MM.1S (cell line): ENCODE measurements at places on chromosomes 12 and 14.
A peak's percentile ranks its signal among the peaks of the same experiment; 100 is the strongest.

DNA sequence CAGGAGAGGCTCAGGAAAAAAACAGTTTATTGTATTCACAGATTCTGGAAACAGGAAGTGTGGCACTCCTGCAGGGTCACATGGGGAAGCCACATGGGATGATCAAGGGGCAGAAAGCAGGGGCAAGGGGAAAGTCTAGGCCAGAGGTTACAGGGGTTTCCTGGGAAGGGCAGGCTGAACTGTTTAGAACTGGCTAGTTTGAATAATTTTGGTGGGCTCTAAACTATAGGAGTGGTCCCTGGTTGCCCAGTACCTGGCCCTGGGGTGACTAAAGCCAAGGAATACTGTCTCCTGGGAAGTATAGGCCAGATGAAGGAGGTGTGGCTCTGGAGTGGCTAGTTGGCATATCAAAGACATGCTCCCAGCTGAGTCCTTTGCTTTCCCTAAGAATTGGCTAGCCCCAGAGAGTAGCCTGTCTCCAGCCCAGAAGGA, 169.2 kb downstream of the SLC41A2 start:
- H3K27ac ChIP-seq, result no peak overlapping the region
- no peaks in the 10 kb centered on the region for H3K27me3 ChIP-seq
- H3K4me1 ChIP-seq, result no peaks in the 10 kb centered on the region
- DNase-seq, result no peak
- H3K4me3 ChIP-seq, result no peak overlapping the region

DNA sequence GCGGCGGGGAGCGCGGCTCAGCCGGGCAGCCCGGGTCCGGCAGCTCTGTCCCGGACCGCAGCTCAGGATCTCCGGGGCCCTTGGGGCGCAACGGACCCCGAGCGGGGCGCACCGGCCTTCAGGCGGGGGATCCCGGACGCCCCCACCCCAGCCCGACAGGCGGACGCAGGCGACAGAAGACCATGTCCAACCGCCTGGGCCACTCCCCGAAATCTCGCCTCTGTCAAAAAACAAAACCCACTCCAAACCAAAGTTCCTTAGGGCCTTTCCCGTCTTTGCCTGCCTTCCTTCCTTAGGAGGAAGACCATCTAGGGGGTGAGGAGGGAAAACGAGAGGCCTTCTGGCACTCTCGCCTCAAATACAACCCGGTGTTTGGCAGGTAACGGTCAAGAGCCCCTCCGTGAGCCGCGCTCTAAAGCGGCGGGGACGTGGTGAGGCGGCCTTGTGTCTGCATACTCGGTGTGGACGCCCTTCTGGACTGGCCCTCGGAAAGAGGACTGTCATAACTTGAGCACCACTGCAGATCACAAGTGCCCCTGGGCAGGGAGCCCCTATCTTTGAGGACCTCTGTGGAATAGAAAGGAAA, 604 bp downstream of the HCFC2 start:
- H3K4me1 ChIP-seq, result peaks cover 15% of the 10 kb centered on the region
- no peaks in the 10 kb centered on the region for H3K27me3 ChIP-seq
- peak overlapping the region; percentile 84 for H3K4me3 ChIP-seq
- H3K36me3 ChIP-seq, result no peaks in the 10 kb centered on the region

DNA sequence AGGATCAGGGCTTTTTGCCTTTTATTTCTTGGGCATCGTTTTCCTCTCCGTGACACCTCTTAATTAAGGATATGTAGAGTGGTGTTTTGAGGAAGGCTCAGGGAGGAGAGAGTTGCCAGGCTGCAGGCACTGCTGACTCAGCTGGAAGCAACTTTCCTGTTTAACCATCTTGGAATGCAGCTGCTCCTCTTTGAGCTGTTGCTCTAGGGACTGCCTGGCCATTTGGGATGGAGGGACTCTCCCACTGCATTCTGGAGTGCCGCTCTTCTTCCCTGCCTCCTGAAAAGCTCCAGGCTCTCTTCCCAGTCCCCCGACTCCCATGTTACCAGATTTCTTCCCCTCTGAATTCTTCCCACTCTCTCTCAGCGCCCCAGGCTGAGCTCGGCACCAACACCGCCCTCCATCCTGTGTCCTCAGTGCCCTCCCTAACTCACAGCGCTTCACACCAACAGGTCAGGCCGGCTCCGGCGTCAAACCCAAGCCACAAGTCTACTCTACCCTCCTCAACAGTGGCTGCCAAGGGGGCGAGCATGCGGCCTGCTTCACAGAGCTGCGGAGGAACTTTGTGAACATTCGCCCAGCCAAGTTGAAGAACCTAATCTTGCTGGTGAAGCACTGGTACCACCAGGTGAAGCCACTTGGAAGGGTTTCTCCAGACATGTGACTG, 5.9 kb downstream of the OAS3 start:
- no peaks in the 10 kb centered on the region for H3K36me3 ChIP-seq
- 0 out of 2 replicates have a peak, but pooled peaks cover 4% of the 10 kb centered on the region for H3K4me1 ChIP-seq
- DNase-seq, result no peak

DNA sequence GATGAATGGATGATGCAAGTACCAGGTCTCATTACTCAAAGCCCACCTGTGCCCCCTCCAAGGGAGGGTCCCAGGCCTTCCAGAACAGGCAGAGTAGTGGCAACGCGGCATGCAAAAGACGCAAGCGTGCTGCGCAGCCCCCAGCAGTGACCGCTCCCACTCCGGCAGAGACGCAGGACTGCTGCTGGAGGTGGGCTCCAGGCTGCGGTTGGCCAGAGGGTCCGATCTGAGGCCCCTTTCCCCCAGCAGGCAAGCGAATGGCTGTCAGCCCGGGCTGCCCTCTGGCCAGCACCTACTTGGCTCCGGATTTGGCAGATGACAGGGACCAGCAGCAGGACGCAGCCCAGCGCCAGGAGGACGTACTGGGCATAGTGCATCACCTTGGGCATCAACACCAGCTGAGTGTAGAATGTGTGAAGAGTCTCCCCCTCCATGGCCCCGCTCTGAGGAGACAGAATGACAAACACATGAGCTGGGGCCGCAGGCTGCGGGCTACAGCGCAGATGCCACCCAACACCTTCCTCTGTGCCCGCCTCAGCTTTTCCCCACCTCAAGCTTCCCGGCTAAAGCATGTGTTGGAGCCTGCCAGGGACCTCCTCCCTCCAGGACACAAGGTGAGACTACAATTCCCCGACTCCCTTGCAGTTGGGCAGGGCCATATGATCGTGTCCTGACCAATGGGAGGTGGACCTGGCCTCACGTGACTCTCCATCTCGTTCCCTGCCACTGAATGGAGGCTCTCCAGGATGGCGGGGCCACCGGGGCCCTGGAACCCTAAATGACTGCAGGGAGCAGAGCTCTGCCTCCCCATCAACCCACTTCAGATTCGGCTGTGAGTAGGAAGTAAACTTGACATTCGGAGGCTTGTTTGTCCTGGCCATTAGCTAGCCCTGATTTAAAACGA, 77.4 kb downstream of the SCARB1 start:
- H3K36me3 ChIP-seq, result no peaks in the 10 kb centered on the region
- H3K27ac ChIP-seq, result no peak overlapping the region
- no peaks in the 10 kb centered on the region for H3K27me3 ChIP-seq

GRCh38 chr12:112961074-112961473, 17.2 kb upstream of the OAS2 start:
- H3K4me3 ChIP-seq, result no peak overlapping the region
- no peaks in the 10 kb centered on the region for H3K36me3 ChIP-seq
- DNase-seq, result no peak

GRCh38 chr14:90661866-90662265, 154.4 kb downstream of the TTC7B start:
- H3K36me3 ChIP-seq, result no peaks in the 10 kb centered on the region
- no peak overlapping the region for H3K27ac ChIP-seq
- no peaks in the 10 kb centered on the region for H3K27me3 ChIP-seq
- no peak for DNase-seq
- H3K4me3 ChIP-seq, result no peak overlapping the region

- no peak overlapping the region for H3K27ac ChIP-seq
- no peaks in the 10 kb centered on the region for H3K36me3 ChIP-seq
- no peak for DNase-seq
- H3K4me1 ChIP-seq, result no peaks in the 10 kb centered on the region
- H3K27me3 ChIP-seq, result no peaks in the 10 kb centered on the region
- H3K4me3 ChIP-seq, result no peak overlapping the region
These were observed 340.3 kb upstream of the ATP2B1 start for GRCh38 chr12:90048918-90049317.

DNA sequence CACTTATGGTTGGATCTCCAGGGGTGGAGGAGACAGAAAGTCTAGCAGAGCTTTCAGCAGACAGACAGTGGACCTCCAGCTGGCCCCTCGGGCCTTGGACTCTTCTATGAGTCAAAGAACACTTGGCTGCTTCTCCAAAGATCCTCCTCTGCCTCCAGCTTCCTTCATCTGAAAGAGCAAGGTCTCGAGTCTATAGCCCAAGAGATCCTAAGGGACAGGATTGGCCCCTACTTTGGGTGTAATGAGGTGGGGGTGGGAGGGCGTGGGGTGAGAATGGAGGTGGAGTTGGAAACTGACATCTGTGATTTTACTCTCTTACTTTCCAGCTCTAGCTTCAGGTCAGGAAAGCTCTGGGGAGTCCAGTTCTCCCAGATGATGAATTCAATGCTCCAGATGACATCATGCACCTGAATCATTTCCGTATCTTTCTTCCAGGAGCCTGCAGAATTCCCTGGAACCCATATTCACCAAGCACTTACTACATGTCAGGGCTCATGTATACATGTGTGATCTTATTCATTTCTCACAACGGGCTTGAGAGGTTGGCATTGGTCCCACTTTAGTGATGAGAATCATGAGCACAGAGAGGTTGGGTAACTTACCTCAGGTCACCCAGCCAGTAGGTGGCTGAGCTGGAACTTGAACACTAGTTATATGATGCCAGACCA, 10.2 kb upstream of the PGF start:
- no peak overlapping the region for H3K4me3 ChIP-seq
- H3K27me3 ChIP-seq, result no peaks in the 10 kb centered on the region
- no peaks in the 10 kb centered on the region for H3K4me1 ChIP-seq
- no peaks in the 10 kb centered on the region for H3K36me3 ChIP-seq
- no peak for DNase-seq

DNA sequence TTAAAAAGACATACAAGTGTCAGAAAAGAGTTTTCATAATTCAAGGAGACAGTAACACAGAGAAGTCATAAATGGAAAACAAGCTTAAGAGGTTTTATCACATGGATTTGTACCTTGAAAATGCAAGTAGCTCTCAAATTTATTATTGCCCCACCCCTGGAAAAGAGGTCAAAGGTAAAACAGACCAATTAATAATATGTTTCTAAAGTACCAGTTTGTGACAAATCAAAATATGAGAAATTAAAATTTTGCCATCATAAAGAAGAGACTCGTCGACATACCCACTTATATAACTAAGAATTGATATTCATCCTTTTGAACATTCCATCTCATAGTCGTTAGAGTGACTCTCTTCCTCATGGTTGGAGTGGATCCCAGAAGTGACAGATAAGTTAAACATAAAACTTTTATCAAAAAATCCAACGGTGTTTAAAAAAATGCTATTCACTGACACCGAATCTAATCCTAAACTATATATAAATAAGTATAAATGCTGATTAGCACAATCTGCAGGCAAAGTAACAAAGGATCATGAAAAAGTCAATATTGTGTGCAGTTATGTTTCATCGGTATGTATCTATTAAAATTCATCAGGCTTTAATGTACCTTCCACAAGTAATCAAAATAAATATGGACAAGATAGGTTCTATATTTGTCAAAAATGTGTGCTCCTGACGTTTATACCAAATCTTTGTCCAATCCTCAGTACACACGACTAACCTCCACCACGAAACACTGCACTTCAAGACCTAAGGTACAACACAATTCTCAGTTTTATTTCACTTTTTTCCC, 2.3 kb downstream of the CORO1C start:
- H3K4me1 ChIP-seq, result peaks cover 44% of the 10 kb centered on the region
- peak overlapping the region; percentile 87 for H3K4me3 ChIP-seq
- no peaks in the 10 kb centered on the region for H3K27me3 ChIP-seq
- H3K27ac ChIP-seq, result no peak overlapping the region
- no peak for DNase-seq

DNA sequence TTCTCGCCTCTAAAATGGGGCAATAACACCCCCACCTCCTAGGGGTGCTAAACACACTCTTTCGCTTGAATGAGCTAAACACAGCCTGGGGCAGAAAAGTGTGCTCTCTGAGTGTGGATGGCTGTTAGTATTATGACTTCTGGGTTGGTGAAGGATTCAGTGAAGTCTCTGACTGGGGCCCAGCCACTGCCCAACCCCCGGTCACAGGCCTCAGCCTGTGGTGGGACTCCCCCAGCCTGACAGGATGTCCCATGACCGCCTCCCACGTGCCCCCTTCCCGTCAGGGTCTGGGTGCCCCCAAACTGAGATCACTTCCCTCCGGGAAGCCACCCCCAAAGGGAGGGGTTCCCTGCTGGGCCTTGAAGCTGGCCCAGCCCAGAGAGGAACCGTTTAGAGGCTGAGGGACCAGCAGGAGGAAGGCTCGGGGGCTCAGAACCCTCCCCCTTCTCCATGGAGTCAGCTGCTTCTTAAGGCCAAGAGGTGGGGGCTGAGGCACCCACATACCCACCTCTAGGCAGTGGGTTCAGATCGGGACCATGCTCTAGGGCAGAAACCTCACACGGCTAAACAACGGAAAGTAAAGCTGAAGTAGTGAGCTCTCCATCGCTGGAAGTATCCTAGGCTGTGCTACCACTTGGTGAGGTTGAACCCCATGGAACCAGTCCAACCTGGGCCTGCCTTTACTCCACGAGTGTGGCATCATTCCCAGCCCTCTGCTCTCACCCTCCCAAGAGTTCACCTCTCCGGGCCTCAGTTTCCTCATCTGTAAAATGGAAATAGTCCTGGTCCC, 13.8 kb downstream of the DTX1 start:
- no peak overlapping the region for H3K27ac ChIP-seq
- no peaks in the 10 kb centered on the region for H3K4me1 ChIP-seq
- no peak for DNase-seq

DNA sequence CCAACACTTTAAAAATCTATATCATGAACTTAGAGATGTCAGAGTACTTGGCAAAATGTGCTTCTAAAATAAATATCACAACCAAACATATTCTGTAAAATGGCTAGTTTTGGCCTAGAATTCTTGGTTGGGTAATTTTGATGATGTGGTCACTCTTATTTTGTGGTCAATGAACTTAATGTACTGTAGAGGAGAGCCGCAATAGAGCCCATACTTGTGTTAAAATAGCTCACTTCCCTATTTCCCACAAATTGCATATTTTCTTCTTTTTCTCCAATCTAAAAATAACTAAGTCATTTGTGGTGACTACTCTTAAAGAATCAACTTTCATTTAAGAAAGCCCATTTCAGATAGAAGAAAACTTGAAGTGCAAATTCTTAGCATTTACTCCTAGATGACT, 619.4 kb downstream of the CCER1 start:
- no peaks in the 10 kb centered on the region for H3K36me3 ChIP-seq
- no peak for DNase-seq
- no peaks in the 10 kb centered on the region for H3K27me3 ChIP-seq
- no peak overlapping the region for H3K27ac ChIP-seq
- H3K4me1 ChIP-seq, result no peaks in the 10 kb centered on the region

- H3K4me3 ChIP-seq, result peak overlapping the region; percentile 46; the same call in 1 of the 2 replicates
- H3K27me3 ChIP-seq, result 0 out of 2 replicates have a peak, but pooled peaks cover 4% of the 10 kb centered on the region
- H3K36me3 ChIP-seq, result no peaks in the 10 kb centered on the region
- no peak for DNase-seq
These were observed 610 bp downstream of the VSIG10 start for GRCh38 chr12:118103201-118103600.

GRCh38 chr14:58354808-58355207, 40.9 kb upstream of the TOMM20L start:
- H3K27ac ChIP-seq, result no peak overlapping the region
- H3K4me1 ChIP-seq, result no peaks in the 10 kb centered on the region
- H3K36me3 ChIP-seq, result no peaks in the 10 kb centered on the region
- DNase-seq, result no peak
- H3K4me3 ChIP-seq, result no peak overlapping the region
